ENCODE measurements at places on chromosomes 16 and 17. TPM values are rescaled to one million over a fixed set of nuclear protein-coding genes. Genes with fewer than 3 reads are reported as not detected.

- DNase-seq = no peak
Measured at GRCh38 chr16:85289760-85290625, 177.7 kb upstream of the CIBAR2 start.

NPIPB6 gene
- total RNA-seq = not detected

HSPB9 gene
- 0.33 TPM for total RNA-seq

DNA sequence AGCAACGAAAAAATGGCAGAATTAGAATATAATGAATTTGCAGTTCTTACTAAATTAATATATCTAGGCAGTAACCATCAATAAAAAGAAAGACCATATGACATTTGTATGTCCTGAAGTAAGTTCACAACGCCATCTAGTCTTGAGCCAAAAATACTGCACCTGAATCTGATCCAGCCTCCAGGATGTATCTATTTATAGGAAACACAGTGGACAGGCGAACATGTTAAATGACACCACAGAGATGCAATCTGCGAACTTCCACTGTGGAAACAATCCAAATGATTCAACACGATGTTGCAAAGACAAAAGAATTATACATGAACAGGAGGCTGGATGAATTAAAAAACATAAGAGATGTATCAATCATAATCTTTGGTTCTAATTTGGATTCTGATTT, 197.6 kb downstream of the CDH13 start:
- DNase-seq = no peak

AARSD1 gene
- 87.4 TPM for total RNA-seq

PRKCA gene
- 65.8 TPM for total RNA-seq

GRCh38 chr17:43907425-43907981, at the start of gene MPP2:
Gene MPP2 (minus strand): TSS chr17:43907536. CDS start chr17:43904460, 3,076 bp downstream.
- DNase-seq = peak; percentile 74

Data from activated naive CD8-positive, alpha-beta T cell treated with anti-CD3 and anti-CD28 coated beads for 36 hours (primary cell).